ENCODE measurements at places on chromosomes 3 and 15. TPM values are rescaled to one million over a fixed set of nuclear protein-coding genes. Genes with fewer than 3 reads are reported as not detected.

The ECE2 gene
- total RNA-seq, result not detected

The MGA gene
- 25.0 TPM for total RNA-seq

The TP63 gene
- 0.11 TPM for total RNA-seq

The ZKSCAN7 gene
- total RNA-seq, result 1.4 TPM

The LNP1 gene
- total RNA-seq, result 2.6 TPM

The GADL1 gene
- not detected for total RNA-seq

The CCDC13 gene
- 0.24 TPM for total RNA-seq

The C3orf20 gene
- not detected for total RNA-seq

The GOLGA6L7 gene
- not detected for total RNA-seq

The CLDN16 gene
- total RNA-seq, result not detected

The TEX9 gene
- 0.32 TPM for total RNA-seq

The ABI3BP gene
- total RNA-seq, result 28.8 TPM

The VEPH1 gene
- not detected for total RNA-seq

The TXNRD3 gene
- total RNA-seq, result 5.4 TPM

The THAP10 gene
- 3.9 TPM for total RNA-seq

The NME9 gene
- total RNA-seq, result not detected

The ADAMTSL3 gene
- 10.5 TPM for total RNA-seq

The AP3B2 gene
- total RNA-seq, result 1.7 TPM

The CCDC12 gene
- 29.2 TPM for total RNA-seq

The DNAJA4 gene
- 79.9 TPM for total RNA-seq

The WNT5A gene
- total RNA-seq, result 6.7 TPM

The ASB14 gene
- 13.4 TPM for total RNA-seq

The RNF7 gene
- 87.4 TPM for total RNA-seq

The ARID3B gene
- total RNA-seq, result 1.6 TPM

The GATM gene
- 35.6 TPM for total RNA-seq

The ATP8B4 gene
- 3.6 TPM for total RNA-seq

The CHP1 gene
- total RNA-seq, result 124 TPM

The MUSTN1 gene
- total RNA-seq, result 17.8 TPM

The GRAMD1C gene
- 1.1 TPM for total RNA-seq

The PPP1R14D gene
- not detected for total RNA-seq

The IMPG2 gene
- 0.11 TPM for total RNA-seq

The NPHP3 gene
- total RNA-seq, result 9.3 TPM

The MOBP gene
- total RNA-seq, result not detected

The ZNF80 gene
- not detected for total RNA-seq

The DUOXA2 gene
- not detected for total RNA-seq

The CHRD gene
- 7.8 TPM for total RNA-seq

The PSTPIP1 gene
- 5.0 TPM for total RNA-seq

The MAP6D1 gene
- 3.0 TPM for total RNA-seq

The CASR gene
- not detected for total RNA-seq

The GXYLT2 gene
- 10.2 TPM for total RNA-seq

The GOLGA6L10 gene
- 0.11 TPM for total RNA-seq

The PROK2 gene
- total RNA-seq, result 0.54 TPM

The RUBCN gene
- 15.1 TPM for total RNA-seq

The PAQR9 gene
- 10.6 TPM for total RNA-seq

The CYP1A2 gene
- total RNA-seq, result not detected

The ADGRG7 gene
- not detected for total RNA-seq

All from Right ventricle myocardium superior (tissue), 1 donor.